ENCODE measurements at places on chromosomes 3 and 15.

GRCh38 chr3:115922681-115923347 lies 299.5 kb downstream of the GAP43 start:
- DNase-seq, result no peak

GRCh38 chr3:188180114-188180513 lies 26.2 kb downstream of the LPP start:
- DNase-seq, result no peak

GRCh38 chr3:197355713-197356112 lies 57.3 kb upstream of the DLG1 start:
- DNase-seq, result no peak

DNA sequence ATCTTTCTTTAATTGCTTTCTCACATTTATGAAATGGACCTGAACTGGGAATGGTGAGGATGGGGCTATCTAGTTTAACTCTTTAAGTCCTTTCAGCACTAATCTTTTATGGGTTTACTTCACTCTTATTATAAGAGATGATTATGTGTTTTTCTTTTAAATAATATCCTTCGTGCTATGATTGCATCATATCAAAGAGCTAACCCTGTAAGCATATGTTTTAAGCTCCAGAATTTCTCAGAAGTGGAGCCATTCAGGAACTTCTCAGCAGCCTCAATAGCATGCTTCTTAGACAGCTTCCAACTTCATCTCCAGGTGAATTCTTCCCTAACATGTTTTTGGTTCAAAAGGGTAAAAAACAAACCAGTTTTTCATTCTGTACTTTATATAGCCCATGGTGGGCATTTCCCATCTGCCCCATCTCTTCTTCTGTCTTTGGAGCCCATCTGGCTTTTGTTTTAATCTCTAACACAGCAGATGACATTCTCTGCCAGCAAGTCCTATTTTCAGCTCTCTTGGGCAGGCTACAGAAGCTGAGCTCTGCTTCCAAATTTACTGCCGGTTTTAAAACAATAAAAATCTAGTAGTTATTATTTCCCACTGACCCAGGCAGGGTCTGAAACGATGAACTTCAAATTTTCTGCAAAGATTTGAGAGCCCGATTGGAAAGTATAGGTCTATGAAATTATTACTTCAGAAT lies 26.8 kb upstream of the IL1RAP start:
- no peak for DNase-seq

- no peak for DNase-seq
Observed at GRCh38 chr3:51940648-51941462, 849 bp downstream of the RRP9 start.

- no peak for DNase-seq
Observed at GRCh38 chr3:34109846-34110245, 311.4 kb downstream of the PDCD6IP start.

DNA sequence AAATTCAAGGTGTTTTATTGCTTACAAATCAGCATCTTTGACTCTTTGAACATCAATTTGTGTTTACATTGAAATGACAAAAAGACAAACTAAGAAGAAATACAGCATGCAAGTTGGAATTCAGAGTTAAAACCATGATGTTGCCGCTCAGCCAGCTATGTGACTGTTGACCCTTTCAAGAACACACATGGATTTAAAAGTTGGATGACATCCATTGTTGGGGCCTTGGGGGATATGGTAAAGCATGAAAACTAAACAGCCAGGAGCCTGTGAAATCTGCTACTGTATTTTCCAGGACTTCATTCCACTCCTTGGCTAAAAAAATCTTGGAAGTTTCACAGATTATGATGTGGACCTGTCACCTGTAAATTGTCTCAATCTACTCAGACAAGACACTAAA lies 4.6 kb downstream of the P2RY1 start:
- DNase-seq, result no peak

DNA sequence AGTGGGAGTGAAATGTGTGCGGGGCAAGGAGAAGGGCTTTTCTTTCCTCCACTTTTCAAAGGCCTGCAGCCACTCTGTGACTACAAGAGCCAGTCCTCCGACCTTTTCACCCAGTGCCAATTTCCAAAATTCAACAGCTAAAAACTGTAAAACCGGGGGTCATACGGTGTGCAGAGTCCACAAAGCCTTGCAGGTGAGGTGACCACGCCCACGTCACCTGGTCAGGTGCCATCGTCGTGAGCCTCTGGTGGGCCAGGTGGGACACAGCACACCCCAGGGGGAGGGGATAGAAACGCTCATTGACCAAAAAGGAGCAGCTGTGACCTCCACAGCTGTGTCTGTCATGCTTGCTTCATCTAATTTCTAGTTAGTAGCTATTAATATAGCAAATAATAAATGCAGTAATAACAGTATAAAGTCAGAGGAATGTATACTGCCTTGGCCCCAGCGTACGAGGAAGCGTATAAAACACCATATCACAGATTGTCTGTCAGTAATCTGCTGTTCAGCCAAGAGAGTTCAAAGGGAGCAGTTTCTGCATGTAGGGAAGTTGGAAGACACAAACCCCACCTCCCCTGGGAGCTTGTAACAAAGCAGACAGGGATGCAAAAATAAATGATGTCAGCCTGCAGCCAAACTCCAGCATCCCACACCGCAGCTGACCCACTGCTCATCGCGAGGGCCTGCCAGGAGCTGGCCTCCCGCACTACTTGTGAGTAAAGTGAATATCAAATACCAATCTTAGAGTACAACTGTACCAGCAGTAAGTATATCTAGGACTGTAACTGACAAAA lies 86.7 kb downstream of the VGLL4 start:
- no peak for DNase-seq

DNA sequence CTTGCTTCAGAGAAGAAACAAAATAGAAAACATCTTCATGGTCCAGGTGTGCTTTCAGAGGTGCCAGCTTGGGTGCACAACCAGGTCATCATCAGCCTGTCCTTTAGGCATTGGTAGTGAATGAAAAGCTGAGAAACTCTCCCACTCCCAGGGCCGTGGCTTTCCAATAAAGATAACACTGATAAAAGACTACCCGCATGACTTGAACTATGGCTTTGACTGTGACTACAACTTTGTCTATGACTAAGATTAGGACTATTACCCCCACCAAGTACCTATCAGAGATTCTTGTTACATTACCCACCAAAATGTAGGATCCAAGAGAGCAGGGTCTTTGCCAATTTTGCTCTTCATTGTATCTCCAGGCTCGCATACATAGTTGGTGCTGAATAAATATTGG lies 115.2 kb downstream of the EDEM1 start:
- no peak for DNase-seq

GRCh38 chr15:99614749-99615288 lies 49.0 kb downstream of the MEF2A start:
- DNase-seq, result no peak

- no peak for DNase-seq
Observed at GRCh38 chr15:66105286-66106265, 148.0 kb downstream of the MEGF11 start.

DNA sequence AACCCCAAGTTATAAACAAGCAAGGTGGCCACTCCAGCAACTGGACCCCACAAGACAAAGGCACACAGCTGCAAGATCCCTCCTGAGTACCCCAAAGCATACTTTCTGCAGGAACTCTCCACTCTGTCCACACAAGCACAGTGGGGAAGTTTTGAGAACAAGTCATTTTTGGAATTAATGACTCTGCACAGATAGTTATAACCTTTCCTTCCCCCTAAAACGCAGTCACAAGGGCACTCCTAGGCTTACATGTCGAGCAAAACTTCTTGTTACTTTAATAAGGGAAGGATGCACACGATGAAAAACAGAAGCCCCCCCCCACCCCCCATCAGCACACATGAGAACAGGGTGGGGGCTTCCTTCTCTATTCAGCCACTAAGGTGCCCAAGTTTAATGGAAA lies 1.2 kb downstream of the STIMATE start:
- no peak for DNase-seq

DNA sequence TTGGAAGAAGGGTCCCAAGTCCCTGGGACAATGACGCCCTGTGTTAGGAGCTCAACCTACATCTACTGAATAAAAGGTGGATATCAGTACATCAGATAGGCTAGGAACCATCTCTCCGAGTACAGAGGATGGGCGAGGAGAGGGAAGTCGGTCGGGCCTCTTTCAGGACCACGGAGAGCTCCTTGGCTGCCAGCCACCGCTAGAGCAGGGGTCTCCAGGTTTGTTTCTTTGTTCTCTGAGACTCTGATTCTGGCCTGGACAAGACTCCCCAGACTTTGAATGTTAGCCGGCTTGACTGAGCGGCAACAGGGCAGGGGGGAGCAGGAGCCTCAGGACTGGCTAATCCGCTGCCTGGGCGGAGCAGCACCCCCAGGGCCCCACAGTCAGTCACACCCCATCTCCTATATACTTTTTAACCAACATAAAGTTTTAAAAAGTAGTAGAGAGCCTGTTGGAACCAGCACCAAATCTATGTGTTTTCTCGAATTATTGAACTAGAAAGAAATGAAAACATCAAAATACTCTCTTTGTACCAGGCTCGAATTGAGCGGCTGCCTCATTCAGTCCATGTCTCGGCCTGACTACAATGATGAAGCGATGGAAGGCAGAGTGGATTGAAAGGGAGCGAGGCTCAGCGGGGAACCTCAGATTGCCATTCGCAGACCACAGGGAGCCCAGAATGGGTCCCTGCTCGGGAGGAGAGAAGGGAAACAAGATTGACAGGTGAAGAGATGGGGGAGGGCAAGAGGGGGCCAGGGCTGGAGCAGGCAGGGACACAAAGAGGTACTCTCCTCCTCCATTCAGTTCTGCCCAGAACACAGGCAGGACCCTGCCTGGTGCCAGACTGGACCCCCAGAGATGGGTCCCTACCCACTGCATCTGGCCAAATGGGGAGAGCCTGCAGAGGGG lies 131.6 kb downstream of the TPRA1 start:
- no peak for DNase-seq

DNA sequence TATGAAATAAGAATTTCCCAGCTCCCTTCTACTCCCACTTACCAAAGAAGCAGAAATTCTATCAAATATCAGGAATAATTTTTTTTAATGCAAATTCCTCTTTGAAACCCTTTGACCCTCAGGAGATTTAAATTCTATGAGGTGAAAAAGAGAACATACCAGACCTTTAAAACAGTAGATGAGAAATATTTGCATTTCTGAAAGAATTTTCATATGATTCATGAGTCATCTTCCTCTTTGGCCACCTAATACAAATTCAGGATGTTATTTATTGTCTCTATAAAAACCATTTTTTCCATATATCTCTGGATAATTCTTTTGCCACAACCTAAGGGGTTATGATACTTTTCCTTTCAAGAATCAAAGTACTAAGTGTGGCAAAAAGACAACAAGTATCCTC lies 67.3 kb upstream of the ST3GAL6 start:
- DNase-seq, result no peak

DNA sequence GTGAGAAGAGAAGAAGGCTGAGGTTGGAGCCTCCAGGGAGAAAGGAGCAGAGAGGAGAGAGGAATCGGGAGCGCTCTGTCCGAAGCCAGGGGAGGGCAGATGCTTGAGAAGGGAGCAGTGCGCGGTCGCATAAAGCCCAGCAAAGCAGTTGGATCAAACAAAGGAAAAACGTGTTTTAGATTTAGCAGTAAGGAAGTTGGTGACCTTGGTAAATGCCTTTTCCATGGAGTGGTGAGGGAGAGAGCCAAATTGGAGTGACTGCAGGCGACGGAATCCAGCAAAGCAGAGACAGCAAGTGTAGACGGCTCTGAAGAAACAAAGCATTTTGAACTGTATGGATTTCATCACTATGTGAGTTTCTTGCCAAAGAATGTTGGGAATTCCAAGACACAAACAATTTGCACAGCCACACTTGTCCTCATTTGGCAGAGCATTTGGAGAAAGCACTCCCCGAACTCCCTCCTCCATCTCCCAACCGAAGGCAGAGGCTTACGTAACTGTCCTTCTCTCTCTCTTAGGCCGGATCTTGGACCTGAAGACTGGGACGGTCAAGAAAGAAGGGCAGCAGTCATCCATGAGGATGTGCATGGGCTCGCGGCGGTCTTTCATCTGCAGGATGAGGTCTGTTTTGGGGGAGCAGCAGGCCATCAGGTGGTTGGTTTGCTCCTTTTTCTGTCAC lies 103.6 kb downstream of the ARNT2 start:
- no peak for DNase-seq

DNA sequence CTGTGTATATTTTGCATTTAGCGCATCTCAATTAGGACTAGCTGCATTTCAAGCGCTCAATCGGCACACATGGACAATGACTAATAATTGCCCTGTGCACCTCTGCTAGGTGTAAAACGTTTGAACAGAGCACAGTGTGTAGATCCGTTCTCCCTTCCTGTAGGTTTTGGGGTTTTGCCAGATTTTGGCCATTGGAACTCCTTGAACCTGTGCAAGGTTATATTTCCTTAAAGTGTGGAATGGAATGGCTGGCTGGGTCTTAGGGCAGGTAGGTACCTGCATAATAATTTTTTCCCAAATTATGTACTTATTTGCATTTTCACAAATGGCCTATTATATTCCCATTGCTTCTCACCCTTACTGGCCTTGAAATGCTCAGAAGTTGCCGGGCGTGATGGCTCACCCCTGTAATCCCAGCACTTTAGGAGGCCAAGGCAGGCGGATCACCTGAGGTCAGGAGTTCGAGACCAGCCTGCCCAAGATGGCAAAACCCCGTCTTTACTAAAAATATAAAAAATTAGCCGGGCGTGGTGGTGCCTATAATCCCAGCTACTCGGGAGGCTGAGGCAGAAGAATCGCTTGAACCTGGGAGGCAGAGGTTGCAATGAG lies 777 bp downstream of the RNU5B-1 start:
- DNase-seq, result no peak

DNA sequence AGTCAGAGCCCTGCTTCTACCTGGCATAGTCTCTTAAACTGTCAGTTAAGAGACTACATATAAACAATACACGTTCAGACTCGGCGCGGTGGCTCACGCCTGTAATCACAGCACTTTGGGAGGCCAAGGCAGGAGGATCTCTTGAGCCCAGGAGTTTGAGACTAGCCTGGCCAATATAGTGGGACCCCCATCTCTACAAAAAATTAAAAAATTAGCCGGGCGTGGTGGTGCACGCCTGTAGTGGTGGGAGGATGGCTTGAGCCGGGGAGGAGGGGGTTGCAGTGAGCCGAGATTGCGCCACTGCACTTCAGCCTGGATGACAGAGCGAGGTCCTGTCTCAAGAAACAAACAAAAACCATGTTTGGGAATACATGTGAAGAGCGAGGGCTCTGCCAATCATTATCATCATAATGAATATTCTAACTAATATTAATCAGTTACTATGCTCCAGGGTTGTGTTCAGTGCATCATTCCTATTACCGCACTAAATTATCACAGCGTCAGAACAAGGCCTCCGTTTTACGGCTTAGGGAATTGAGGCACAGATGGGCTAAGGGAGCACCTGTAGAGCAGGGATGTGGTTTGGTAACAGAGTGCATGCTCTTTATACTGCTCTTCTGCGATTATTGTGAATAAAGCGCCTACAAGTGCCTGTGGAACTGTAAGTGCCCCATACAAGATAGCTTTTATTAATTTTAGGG lies 844 bp upstream of the UQCC5 start:
- no peak for DNase-seq

Data from effector memory CD8-positive, alpha-beta T cell (primary cell).